ENCODE measurements at places on chromosomes 7 and 10.

GRCh38 chr10:104069613-104070012, 16.1 kb downstream of the COL17A1 start:
- no peak for DNase-seq

DNA sequence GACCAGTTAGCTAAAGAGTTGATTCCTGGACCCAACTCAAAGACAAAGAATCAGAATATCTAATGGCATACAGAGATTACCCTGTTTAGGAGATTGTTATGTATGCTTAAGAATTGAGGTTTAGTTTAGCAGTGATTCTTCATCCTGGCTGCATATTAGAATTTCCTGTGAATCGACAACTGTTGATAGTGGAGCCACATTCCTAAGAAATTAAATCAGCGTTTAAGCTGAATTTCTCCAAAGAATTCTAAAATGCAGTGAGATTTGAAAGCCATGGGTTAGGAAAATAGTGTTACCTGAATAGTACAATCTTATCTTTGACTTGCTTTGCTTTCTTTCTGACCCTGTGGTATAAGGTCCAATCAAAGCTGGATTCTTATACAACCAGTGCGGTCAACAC, 16.4 kb upstream of the FERD3L start:
- DNase-seq, result no peak

GRCh38 chr10:74612195-74612594, 214.2 kb upstream of the KAT6B start:
- DNase-seq, result no peak

DNA sequence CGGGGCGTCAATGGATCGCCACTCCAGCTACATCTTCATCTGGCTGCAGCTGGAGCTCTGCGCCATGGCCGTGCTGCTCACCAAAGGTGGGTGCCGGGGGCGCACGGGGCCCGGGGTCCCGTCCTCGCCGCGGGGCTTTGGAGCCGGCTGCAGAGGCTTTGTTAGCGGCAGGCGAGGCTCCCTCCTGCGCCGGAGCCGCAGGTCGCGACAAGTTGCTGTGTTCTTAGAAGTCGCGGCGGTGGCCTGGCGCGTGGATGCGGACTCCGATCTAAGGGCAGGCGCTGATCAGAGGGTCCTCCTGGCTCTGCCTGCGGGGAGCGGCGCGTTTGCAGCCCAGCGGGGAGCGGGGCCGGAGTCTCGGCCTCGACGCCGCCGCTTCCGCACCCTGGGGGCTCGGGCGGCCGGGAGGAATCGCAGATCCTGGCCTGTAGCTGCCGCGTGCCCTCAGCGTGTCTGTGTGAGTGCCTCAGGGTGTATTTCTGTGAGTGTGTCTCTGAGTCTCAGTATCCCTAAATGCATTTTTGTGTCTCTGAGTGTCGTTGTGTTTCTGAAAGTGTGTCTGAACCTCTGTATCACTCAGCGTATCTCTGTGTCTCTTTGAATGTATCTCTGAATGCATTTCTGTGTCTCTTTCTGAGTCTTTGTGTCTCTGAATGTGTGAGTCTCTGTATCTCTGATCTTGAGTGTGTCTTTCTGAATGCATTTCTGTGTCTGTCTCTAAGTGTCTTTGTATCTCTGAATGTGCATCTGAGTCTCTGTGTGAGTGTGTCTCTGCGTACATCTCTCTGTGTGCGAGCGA, 766 bp downstream of the BAMBI start:
- DNase-seq, result no peak

DNA sequence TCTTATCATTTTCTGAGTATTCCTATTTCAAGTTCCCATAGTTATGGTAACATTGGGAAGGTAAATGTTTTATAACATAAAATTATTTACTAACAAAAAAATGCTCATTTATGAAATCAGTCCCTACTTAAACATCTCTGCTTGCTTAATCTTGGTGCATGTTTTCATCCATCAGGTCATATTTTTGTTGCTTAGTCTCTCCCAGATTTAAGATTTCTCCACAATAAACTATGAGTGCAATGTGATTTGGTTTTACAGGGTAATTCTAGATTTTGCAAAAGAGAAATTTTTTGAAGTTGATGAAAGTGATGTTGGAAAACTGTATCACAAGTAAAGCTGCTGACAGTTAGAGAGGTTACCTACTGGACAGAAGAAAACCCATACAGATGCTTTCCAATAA, 28.6 kb downstream of the PIK3AP1 start:
- no peak for DNase-seq

DNA sequence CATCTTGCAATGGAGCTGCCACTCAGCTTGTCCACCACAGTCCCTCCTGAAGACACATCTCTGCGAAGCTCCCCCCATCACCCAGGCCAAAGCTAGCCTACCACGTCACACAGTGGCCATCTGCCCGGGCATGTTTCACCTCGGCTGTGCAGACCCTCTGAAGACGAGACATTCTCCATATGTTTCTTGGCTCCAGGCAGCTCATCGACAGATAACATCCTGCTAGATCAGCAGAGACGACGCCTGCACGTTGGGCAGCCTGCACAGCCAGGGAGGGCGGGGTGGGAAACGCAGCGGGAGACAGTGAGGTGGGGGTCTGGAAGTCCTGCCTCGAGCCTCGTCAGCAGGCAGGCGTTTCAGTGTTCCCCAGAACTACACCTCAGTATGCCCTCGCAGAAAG, 53.0 kb downstream of the PTPRN2 start:
- DNase-seq, result no peak

DNA sequence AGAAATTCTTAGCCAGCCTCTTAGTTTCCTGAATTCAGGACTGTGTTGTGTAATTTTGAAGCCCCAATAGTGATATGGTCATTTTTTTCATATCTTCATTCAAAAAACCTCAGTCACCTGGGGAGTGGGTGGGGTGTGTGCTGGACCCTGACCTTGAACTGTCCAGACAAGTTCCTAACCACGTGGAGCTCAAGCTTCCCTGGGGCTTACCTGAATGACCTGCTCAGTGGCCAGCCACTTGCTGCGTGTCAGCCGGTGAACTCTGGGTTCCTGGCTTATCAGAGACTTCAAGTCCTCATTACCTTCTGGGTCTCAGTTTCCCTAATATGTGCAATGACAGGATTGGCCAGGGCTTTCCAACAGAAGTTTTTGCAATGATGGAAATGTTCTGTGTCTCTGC, 27.1 kb downstream of the MGMT start:
- no peak for DNase-seq

GRCh38 chr7:127927348-127927696, 103.9 kb downstream of the LRRC4 start:
- DNase-seq, result no peak

- DNase-seq, result no peak
Measured at GRCh38 chr7:73870041-73870492, 9.1 kb downstream of the TMEM270 start.

GRCh38 chr10:102009801-102010425, 46.1 kb downstream of the ARMH3 start:
- no peak for DNase-seq

DNA sequence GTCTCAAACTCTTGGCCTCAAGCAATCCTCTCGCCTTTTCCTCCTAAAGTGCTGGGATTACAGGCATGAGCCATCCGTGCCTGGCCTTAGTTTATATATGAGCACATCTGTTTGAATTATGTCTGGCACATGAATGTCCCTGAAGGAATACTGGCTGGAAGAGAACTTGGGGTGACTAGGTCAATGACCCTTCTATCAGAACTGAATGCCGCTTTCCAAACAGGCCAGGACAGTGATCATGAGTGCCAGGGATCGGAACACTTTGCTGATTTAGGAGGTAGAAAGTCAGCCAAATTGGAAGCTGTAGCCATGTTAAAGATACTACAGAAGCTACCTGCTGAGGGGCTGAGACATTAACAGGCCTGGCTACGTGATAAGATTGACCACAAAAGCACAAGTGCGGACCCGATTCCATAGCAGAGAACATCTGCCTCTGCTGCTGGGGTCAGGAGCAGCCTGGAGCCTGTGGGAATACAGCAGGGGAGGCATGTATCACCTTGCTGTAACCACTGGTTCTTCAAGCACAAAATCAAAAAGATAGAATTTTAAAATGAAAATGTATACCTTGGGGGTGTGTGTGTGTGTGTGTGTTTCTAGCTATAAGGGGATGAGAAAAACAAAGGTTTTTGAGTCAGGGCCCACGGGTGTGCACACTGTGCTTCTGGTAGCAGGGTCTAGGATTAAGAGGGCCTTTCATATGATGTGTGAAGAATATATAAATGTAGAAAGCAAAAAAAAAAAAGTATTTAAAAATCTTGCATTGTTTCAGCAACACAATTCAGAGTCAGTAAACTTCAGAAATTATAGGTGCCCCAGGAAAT, 293.7 kb downstream of the BBS9 start:
- DNase-seq, result no peak

- no peak for DNase-seq
Measured at GRCh38 chr7:134527979-134528371, 608 bp downstream of the AKR1B10 start.

DNA sequence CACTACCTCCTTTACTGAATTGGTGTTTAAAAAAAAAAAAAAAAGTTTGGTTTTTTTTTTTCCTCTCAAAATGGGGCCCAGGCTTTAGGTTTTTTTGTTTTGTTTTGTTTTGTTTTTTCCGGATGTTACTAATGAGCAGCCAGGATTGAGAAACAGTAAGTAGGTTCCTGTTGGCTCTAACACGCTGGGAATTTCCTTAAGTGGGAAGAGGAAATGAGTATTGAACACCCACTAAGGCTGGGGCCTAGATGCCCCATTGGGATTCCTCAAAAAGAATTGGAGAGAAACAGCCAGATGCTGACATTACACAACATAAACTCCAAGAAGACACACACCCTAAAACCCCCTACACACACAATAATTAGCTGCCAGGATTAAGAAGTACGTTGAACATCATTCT, 102.2 kb upstream of the NANOS1 start:
- DNase-seq, result no peak

- no peak for DNase-seq
Measured at GRCh38 chr7:111074071-111074747, 16.7 kb upstream of the LRRN3 start.
